Spinal cord (tissue), 10 donors: ENCODE measurements at places on chromosomes 3 and 15.

GRCh38 chr15:70752193-70752635, 11.1 kb downstream of the UACA start:
- H3K27ac ChIP-seq: no peak overlapping the region
- no peaks in the 10 kb centered on the region for H3K36me3 ChIP-seq
- no peak for DNase-seq

GRCh38 chr3:81761904-81762580, 597 bp upstream of the GBE1 start:
- no peaks in the 10 kb centered on the region for H3K27me3 ChIP-seq
- H3K36me3 ChIP-seq: no peaks in the 10 kb centered on the region
- H3K4me3 ChIP-seq: peak overlapping the region; percentile 86

- no peak overlapping the region for H3K4me3 ChIP-seq
- no peak overlapping the region for H3K27ac ChIP-seq
- no peaks in the 10 kb centered on the region for H3K4me1 ChIP-seq
- DNase-seq: no peak
- H3K27me3 ChIP-seq: no peaks in the 10 kb centered on the region
- H3K36me3 ChIP-seq: peaks cover 5% of the 10 kb centered on the region
Observed at GRCh38 chr3:69203631-69204314, 81.4 kb upstream of the LMOD3 start.

DNA sequence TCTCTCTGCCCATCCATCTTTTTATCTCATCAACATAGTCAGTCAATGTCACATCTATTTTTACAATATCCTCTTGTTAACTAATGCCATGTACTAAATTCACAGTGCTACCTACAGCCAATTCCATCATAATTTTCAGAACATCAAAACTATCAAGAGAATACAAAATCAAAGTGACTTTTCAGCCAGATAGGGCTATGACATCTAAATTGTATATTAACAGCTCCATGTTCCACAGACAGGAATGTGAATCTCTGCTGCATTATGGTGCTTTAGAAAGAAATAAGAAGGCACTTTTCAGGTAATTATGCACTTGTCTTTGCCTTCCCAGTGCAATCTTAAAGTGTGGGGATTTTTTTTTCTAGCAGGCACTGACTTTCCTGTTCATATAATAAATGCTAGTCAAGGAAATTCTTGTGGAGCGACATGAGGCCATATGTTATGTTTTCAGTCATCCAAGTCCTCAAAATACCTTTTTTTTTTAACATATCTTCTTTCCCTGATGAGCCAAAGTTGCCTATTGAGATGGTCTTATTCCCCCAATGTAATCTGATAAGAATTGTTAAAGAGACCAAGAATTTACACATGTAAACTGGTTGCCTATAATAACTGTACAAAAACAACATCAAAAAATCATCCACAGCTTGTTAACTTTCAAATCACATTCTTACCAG, 252.0 kb upstream of the CNTN3 start:
- no peak for DNase-seq
- no peak overlapping the region for H3K4me3 ChIP-seq
- H3K36me3 ChIP-seq: no peaks in the 10 kb centered on the region
- H3K4me1 ChIP-seq: no peaks in the 10 kb centered on the region

- no peak for DNase-seq
- H3K27ac ChIP-seq: no peak overlapping the region
- H3K4me1 ChIP-seq: no peaks in the 10 kb centered on the region
- H3K4me3 ChIP-seq: no peak overlapping the region
- no peaks in the 10 kb centered on the region for H3K36me3 ChIP-seq
- no peaks in the 10 kb centered on the region for H3K27me3 ChIP-seq
Observed at GRCh38 chr3:160106905-160107861, 118.0 kb upstream of the C3orf80 start.

- no peak overlapping the region for H3K4me3 ChIP-seq
- H3K27ac ChIP-seq: no peak overlapping the region
- H3K27me3 ChIP-seq: no peaks in the 10 kb centered on the region
- H3K36me3 ChIP-seq: no peaks in the 10 kb centered on the region
Observed at GRCh38 chr3:139642996-139643395, 34.8 kb downstream of the NMNAT3 start.

GRCh38 chr3:20574746-20575145, 388.7 kb upstream of the SGO1 start:
- no peaks in the 10 kb centered on the region for H3K4me1 ChIP-seq
- H3K4me3 ChIP-seq: no peak overlapping the region
- H3K27ac ChIP-seq: no peak overlapping the region
- H3K27me3 ChIP-seq: no peaks in the 10 kb centered on the region

DNA sequence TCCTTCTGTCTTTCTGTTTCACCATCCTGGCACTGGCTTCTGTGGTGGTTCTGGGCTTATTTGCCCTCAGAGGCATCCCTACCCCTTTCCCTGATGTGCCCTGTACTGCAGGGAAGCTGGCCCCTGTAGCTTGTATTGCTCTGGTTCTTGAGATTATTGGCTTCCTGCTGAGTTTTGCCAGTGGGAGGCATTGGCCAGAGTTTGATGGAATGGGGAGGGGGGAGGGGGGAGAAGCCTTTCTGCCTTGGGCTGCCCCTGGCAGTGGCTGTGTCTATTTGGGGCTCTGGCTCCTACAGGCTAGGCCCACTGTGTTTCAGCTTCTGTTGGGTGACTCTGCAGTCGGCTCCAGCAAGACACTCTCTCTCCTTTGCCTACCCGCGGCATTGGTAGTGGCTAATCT, 41.6 kb upstream of the SEMA6D start:
- no peaks in the 10 kb centered on the region for H3K36me3 ChIP-seq
- H3K4me3 ChIP-seq: no peak overlapping the region
- no peaks in the 10 kb centered on the region for H3K27me3 ChIP-seq
- no peak for DNase-seq
